ENCODE measurements at places on chromosomes 11 and 22. TPM values are rescaled to one million over a fixed set of nuclear protein-coding genes. Genes with fewer than 3 reads are reported as not detected.
A peak's percentile ranks its signal among the peaks of the same experiment; 100 is the strongest.

DNA sequence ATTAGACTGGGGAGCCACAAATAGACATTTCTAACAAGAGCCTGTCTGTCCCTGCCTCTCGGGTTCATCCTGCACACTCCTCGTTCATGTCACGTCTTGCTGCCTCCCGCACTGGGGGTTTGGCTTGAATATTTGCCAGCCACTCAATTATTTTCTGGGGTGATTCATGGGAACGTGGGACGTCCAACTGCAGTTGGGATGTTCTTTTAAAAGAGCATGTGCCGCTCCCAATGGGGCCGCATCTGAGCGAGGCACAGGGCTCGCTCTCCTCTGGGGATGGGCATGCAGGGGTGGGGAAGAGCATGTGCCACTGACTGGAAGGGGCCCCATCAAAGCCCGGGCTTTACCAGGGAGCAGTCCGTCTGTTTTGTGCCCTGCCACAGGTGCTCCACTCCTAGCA is 43.4 kb downstream of the PARVG start:
- no peak for DNase-seq

DNA sequence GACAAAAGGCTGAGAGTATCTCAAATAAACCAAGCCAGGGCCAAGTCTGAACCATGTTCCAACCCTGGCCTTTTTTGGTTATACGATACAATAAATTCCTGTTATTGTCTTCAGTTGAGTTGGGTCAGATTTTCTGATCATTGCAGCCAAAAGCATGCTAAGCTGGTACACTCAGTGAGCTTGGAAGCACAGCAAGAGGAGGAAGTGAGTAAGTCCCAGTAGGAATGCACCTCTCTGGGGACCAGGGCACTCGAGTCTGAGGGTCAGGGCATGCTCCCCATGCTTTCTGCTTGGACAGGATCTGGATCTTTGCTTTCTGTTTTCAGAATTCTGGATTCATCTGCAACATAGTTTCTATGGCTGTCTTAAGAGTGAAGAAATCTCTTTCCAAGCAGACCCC is 73.1 kb downstream of the TMPRSS5 start:
- no peak for DNase-seq

- no peak for DNase-seq
Measured at GRCh38 chr11:117022526-117022925, 75.7 kb downstream of the SIK3 start.

GRCh38 chr11:123700772-123701171 is 40.7 kb downstream of the ZNF202 start:
- no peak for DNase-seq

- DNase-seq = no peak
Measured at GRCh38 chr11:20308601-20309000, 54.9 kb upstream of the HTATIP2 start.

DNA sequence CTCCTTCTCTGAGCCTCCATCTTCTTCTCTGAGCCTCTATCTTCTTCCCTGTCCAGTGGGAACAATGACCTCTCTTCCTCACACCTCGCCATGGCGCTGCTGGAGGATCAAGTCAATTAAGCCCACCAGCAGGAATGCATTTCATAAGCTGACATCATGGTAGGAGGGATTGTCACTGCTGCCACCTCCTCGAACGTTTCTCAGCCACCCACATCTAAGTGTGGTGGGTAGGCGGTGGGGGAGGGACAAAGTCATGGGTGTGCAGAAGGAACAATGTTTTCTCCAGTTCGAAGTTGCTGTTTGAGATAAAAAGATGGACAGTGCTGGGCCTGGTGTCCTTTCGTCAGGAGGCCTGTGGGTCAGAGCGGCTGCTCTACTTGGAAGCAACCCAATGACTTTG is 44.0 kb downstream of the DHCR7 start:
- DNase-seq = no peak

DNA sequence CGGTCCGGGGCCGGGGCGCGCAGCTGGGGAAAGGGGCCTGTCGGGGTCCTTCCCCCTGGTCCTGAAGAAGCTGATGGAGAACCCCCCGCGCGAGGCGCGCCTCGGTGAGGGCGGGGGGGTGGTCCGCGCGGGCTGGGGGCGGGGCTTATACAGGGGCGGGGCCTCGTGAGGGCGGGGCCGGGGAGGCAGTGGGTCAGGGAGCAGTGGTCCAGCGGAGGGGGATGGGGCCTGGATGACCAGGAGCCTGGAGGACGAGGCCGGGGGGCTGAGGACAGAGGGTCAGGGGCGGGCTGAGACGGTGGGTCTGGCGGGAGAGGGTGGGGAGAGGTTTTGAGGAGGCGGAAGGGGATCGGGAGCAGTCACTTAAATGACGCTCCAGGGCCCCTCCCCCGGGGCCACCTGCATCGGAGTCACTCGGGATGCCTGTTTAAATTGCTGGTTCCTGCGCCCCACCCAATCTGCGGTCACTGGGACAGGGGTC is 396 bp downstream of the TEF start:
- DNase-seq = peak; percentile 72

DNA sequence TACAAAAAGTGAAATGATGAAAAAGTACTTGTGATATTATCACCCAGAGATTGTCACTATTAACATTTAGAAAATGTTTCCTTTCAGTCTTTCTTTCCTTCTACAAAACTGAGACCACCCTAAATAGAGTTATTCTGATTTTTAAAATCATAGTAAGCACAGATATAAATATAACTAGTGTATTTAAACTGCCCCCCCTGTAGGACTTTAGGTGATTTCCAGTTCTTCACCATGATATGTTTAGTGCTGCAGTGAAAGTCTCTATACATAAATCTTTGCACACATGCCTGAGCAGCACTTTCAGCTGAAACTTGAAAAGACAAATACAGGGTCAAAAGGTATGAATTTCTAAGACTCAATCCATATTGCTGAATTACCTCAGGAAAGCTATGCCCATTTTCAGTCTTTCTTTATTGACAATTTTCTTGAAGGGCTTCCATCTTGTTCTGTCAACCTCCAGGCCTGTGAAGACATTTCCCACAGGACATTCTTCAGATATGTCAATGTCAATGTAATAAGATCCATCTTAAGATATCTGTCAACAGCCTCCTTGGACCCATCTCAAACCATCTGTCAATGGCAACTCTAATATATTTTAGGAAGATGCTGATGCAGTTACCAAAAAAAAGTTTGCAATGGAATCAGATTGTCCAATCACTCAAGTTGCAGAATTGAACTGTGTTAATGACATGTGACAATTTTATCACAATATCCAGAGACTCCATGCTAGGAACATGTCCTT is 30.8 kb upstream of the LDLRAD3 start:
- no peak for DNase-seq

GRCh38 chr22:50671641-50672040 is 982 bp upstream of the SHANK3 start:
- DNase-seq = no peak

DNA sequence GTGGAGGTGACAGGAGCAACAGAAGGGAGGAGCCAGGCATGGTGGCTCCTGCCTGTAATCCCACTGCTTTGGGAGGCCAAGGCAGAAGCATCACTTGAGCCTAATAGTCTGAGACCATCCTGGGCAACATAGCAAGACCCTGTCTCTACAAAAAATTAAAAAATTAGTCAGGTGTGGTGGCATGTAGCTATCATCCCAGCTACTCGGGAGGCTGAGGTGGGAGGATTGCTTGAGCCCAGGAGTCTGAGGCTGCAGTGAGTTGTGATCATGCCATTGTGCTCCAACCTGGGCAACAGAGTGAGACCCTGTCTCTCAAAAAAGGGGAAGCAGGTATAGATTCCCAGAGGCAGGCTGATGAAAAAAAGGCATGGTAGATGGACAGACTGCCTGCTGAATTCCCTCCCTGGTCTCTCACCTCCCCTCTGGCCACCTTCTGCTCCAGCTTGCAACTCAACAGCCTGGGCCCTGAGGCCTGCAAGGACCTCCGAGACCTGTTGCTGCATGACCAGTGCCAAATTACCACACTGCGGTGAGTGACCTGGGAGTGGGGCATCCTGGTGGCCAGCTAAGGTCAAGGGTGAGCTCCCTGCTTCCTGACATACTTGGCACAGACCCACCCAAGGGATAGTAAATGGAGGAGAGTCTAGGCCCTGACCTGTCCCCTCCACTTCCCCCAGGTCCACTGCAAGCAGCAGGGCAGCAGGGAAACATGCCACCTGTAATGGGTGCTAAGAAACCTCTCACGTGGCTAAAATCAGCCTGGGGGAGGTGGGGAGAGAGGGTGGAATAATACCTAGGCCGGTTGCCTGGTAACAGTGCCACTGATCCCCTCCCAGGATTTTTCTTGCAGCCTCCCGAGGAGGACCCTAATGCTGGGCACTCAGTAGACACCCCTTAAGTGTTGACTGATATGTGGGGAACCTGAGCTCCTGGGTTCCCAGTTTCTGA is 4.3 kb upstream of the NHERF4 start:
- DNase-seq = no peak

DNA sequence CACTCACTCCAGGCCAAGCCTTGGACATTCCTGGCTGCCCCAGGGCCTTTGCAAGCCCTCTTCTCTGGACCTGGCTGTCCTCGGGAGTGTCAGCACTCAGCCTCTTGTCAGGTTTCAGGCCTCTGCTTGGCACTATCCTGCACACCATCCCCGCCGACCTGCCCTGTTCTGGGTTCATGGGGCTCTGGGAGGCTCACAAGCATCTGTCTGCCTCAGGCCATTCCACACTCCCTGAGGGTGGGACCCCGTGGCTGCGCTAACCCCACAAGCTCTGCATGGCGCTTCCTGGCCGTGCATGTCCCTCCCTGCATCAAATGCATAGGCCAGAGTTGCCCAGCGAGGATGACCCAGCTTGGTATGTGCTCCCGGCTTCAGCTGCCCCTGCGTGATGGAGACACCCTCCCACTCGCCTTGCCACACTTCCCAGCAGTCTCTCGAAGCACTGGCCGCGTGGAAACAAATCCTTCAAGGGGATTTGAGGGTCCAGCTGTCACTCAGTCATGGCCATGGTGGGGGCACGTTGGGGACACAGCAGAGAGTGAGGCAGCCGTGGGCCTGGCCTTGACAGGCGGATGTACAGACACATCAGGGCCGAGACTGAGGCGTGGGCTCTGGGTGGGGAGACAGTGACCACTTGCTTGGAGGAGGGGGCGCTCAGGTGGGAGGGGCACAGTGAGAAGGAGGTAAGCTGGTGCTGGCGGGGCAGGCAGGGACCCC is 87.3 kb downstream of the KCNQ1 start:
- DNase-seq = no peak

- DNase-seq = no peak
Measured at GRCh38 chr11:70644343-70645060, 246.2 kb downstream of the CTTN start.

DNA sequence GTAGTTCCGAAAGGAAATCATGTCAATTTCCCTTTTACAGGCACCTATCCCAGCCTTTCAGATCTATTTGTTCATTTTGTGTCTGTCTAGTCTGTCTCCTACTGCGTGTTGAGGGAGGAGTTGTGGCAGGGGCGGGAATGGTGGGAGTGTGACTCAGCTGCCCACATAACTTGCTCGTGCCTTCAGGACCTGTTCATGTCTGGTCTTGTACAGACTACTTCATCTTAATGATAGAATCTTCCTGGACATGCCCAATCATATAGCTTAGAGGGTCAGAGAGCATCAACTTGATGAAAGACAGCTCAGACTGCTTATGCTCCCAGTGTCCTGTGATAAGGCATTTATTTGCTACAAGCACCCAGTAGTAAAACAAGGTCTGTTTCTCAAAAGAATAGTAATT is 61.0 kb upstream of the BIRC3 start:
- no peak for DNase-seq

- no peak for DNase-seq
Measured at GRCh38 chr11:119110439-119110838, 3.3 kb downstream of the C2CD2L start.

GRCh38 chr11:13771151-13771550 is 102.7 kb downstream of the FAR1 start:
- no peak for DNase-seq

GRCh38 chr11:29309992-29310391 is 706.8 kb downstream of the KCNA4 start:
- no peak for DNase-seq

DNA sequence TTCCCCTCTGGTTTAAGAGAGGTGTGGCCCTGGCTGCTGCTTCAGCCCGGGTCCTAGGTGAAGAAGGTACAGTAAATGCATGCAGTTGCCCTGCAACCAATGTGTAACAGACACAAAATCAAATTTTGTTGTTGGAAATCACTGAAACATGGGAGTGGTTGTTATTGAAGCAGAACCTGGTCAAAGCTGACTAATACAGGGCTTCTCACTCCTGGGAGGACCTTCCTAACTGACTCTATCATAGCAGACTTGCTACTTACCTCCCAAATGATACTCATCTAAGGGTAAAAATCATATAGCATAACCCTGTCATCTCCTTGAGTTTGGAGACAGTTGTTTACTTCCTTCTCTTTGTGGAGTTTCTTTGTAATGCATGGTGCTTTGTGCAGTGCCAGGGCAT is 52.6 kb downstream of the SLC1A2 start:
- DNase-seq = no peak

GRCh38 chr11:8111636-8112035 is 30.6 kb downstream of the TUB start:
- DNase-seq = no peak

GRCh38 chr22:31062566-31063230 is 18.4 kb upstream of the SMTN start:
- DNase-seq = no peak

- no peak for DNase-seq
Measured at GRCh38 chr22:38733724-38734381, 21.9 kb downstream of the SUN2 start.

DNA sequence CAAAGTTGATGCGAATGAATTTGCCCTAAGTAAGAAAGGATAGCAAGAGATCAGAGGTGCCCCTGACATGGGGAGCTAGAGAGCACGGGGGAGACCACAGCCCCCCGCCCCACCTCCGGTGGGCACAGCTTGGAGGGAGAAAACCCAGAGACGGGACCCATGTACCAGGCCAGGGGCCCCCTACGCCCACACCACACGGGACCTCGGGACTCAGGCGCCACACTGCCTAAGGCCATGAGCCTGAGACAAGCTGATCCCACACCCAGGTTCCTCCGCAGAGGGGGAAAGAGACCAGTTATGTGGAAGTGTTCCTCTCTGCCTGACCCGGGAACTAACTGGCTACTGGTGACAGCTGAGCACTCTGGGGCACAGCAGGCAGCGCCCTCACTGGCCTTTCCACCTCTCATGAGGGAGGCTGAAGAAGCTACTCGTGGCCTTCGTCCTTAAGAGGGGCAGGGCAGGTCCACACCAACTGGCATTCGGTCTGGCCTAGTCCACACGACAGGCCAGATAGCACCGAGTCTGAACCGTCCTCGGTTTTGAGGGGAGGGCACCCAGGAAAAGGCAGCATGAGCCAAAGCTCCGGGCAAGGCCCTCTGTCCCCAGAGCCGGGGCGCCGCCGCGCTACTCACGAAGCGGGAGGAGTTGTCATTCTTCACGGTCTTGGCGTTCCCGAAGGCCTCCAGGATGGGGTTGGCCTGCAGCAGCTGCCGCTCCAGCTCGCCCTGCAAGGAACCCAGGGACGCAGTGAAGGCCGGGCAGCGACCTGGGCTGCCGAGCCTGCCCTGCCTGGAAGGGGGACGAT is 65.8 kb downstream of the MYH9 start:
- DNase-seq = no peak

The MN1 gene
- 0.12 TPM for total RNA-seq

The KRTAP5-1 gene
- total RNA-seq = not detected

The RBX1 gene
- 81.1 TPM for total RNA-seq

The SLC22A8 gene
- total RNA-seq = not detected

The TRIM6 gene
- 0.07 TPM for total RNA-seq

The PYGM gene
- 3.9 TPM for total RNA-seq

The FOLR3 gene
- total RNA-seq = not detected
